ENCODE measurements at places on chromosomes 1 and 21.
A peak's percentile ranks its signal among the peaks of the same experiment; 100 is the strongest.

DNA sequence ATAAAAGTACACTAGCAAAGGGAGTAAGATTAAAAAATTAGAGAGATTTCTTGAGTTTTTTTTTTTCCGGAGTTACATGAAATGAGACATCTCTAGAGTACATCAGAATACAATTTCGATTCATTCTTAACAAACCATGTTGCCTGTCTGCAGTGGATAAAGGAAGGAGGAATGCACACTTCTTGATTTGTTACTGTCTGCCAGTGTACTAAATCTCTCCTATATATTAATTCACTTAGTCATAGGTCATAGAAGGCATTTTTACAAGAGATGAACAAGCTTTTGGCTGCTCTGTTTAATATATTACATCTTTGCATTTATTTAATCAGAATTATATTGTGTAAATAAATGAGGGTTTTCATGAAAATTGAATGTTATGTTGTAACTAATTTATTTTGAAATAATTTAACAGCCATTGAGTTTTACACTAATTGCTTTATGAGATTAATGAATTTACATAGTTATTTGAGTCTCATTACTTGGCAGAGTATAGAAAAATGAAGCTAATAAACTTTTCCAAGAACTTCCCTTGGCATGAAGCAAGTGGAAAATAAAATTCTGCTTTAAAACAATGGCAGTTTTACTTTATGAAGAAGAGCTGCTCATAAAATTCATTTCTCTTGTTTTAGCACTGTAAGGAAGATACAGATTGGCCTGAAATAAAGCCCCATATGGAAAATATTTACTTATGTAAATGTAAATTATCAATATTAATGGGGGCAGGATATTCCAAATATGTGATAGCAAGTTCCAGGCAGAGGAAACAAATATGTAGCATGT lies 1284.7 kb downstream of the BRINP3 start:
- DNase-seq: no peak

GRCh38 chr1:211536606-211537005 lies 42.4 kb downstream of the SLC30A1 start:
- DNase-seq: no peak

- no peak for DNase-seq
Measured at GRCh38 chr1:63936276-63936675, 162.5 kb downstream of the ROR1 start.

DNA sequence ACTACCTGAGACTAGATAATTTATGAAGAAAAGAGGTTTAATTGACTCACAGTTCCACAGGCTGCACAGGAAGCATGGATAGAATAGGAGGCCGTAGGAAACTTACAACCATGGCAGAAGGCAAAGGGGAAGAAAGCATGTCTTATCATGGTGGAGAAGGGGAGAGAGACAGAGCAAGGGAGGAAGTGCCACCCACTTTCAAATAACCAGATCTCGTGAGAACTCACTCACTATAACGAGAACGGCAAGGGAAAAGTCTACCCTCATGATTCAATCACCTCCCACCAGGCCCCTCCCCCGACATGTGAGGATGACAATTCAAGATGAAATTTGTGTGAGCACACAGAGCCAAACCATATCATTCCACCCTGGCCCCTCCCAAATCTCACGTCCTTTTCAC lies 4.7 kb upstream of the C21orf91 start:
- DNase-seq: no peak

DNA sequence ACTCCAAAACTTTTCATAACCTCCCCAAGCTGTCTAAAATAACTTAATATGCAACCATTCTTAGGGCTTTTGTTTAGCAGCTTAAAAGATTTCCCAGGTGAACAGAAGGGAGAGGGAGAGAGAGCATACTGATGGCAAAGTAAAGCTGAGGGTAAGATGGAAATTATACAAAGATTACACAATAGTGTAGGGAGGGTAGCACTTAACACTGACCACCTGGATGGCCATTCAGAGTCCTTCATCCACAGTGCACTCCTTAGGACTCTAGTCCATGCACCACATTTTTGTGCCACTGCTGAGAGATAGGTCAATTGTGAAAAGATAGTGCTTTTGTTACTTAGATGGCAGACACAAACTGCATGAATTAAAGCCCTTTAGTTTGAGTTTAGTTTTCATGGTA lies 574.6 kb downstream of the LMO4 start:
- no peak for DNase-seq

- DNase-seq: no peak
Measured at GRCh38 chr1:210489491-210489890, 160.8 kb downstream of the HHAT start.

GRCh38 chr1:172323686-172324085 lies 96.8 kb upstream of the C1orf105 start:
- DNase-seq: no peak

GRCh38 chr1:95650631-95651030 lies 416.6 kb downstream of the RWDD3 start:
- no peak for DNase-seq

GRCh38 chr1:52523376-52523775 lies 29.5 kb downstream of the TUT4 start:
- no peak for DNase-seq

- DNase-seq: no peak
Measured at GRCh38 chr1:208029381-208030287, 118.7 kb upstream of the CD34 start.

DNA sequence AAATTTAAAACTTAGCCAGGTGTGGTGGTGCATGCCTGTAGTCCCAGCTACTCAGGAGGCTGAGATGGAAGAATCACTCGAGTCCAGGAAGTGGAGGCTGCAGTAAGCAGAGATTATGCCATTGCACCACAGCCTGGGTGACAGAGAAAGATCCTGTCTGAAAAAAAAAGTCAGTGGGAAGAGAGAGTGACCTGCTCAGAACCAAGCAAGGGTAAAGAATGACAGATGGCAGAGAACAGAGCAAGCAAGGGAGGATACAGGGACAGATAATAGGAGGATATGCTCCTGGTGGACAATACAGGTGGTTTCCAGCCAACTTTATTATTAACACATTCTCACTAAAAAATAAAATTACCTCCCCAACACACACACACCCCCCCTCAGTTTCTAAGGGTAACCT lies 4.6 kb upstream of the TMEM51 start:
- DNase-seq: no peak

- DNase-seq: no peak
Measured at GRCh38 chr21:46061518-46061917, 36.4 kb upstream of the COL6A2 start.

- no peak for DNase-seq
Measured at GRCh38 chr1:57832612-57833011, 408.8 kb upstream of the DAB1 start.

DNA sequence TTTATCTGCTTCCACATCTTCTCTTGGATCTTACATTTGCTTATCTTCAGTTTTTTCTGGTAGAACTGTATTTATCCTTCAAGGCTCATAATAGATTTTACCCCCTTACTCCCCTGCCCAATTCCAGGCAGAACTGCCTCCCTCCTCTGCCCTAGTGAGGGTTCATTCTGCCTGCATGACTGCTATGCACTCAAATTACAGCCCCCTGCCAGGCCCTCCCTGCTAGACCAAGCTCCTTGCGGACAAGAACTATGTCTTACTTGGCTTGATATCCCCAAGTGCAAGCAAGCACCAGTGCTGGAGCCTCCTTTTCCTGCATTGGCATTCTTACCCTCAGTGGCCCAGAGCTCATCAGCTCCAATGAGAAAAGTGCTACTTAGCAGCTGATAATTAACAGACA lies 18.1 kb downstream of the MAPKAPK2 start:
- no peak for DNase-seq

GRCh38 chr1:218414060-218414728 lies 69.1 kb downstream of the TGFB2 start:
- DNase-seq: no peak

DNA sequence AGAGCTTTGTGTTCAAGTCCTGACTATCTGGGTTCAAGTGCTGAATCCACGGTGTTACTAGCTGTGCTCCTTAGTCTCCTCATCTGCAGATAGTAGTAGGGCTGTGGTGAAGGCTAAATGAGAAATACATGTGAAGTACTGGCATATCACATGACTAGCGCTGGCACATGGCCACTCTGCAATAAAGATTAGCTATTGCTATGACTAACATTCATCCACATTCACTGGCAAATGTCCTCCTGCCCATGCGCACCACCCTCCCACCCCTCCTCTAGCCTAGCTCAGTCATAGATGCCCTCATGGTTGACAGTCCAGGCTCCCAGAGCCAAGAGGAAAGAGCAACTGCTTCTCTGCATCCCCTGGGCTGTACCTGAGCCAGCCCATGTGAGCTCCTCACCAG lies 8.5 kb upstream of the COL8A2 start:
- DNase-seq: no peak

GRCh38 chr1:24248859-24249258 lies 61.8 kb upstream of the IFNLR1 start:
- no peak for DNase-seq

DNA sequence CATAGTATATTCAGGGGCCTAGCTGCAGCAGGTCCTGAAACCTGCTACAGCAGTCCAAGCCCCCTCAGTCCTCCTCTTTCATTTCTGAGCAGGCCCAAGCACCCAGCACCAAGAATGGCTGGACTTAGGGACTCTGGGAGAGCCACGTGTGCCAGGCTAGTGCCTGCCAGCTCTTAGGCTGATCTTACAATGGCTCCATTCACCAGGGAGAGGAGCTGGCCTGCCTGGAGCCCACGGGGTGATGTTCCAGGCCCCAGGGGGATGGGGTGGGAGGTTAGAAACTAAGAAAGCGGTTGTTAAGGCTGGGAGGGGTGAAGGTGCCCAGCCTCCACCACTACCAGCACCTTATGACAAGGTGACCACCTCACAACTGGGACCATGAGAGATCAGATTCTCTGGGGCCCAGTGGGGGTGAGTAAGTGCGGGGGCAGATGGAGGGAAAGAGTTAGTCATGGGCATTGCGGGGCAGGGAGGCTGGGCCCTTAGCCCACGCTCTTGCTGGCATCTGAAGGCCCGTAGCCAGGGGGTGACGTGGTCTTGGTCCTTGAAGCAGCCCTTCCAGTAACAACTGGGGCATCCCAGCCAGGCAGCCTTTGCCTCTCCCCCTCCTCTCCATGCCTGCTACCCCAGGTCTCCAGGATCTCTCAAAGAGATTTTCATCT lies 30.3 kb upstream of the CLIC4 start:
- DNase-seq: no peak

- no peak for DNase-seq
Measured at GRCh38 chr1:46793126-46793525, 5.7 kb upstream of the CYP4B1 start.

DNA sequence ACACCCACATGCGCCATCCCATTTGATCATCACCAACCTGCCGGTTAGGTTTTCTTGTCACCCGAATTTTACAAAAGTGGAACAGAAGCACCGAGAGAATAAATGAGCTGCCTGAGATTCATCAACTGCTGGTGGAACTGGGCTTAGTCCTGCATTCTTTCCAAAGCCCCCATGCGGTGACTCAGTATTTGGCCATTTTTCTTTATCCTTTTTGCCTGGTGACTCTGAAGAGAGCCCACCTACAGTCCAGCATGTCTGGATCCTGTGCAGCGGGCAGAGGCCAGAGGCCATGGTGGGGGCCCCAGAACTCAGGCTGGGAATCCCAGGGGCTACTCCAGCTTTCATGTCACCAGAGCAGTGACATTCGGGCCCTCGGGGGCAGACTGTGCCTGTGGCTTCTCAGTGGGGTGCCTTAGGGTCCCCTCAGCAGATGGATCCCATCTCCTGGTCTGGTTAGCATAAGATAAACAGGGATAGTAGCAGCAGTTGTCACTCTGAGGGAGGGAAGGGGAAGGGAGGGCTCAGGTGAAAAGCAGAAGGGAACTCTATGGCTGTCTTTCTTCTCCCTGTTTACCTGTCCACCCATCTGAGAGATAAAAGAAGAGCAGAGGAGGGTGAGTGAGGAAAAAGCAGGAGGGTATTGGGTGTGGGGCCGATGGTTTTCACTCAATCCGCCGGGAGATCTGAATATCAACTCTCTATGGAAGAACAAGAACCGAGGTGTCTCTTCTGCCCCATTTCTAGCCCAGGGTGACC lies 63.2 kb downstream of the KIF26B start:
- no peak for DNase-seq

GRCh38 chr1:153395136-153395685 lies 4.3 kb upstream of the S100A8 start:
- no peak for DNase-seq

GRCh38 chr1:47436979-47437446 lies 831 bp upstream of the FOXD2 start:
- DNase-seq: no peak

DNA sequence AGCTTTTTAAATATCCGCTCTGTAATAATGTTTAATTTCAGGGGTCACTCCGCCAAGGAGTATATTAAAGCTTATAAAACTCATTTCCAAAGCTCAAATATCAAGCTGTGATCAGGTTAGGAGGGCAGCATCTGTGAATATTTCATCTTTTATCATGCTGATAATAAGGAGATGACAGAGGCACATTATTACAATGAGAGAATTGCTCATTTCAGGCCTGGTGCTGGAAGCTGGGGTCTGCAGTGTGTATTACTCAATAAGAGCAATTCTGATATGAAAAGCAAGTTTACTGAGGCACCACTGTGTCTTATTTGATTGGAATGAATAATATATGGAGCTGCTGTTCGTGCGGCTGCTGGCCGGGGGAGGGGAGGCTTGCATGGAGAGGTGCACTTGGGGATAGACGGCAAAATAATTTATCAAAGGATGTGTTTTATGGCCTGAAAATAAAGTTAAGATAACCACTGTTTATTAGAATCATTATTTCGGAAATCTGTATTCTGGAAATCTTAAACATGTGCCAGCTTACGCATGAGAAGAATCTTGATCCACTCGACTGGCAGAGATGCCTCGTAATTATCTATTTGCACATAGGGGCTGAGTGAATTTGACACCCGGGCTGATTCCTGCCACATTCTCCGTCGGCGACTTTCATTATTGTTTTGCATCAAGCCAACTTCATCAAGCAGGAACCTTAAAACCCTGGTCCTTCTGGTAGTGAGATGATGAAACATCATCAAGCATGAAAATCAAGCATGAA lies 173.2 kb downstream of the RRAGC start:
- no peak for DNase-seq

GRCh38 chr1:150233359-150234308 lies 2.3 kb downstream of the ANP32E start:
- DNase-seq: peak; percentile 12

DNA sequence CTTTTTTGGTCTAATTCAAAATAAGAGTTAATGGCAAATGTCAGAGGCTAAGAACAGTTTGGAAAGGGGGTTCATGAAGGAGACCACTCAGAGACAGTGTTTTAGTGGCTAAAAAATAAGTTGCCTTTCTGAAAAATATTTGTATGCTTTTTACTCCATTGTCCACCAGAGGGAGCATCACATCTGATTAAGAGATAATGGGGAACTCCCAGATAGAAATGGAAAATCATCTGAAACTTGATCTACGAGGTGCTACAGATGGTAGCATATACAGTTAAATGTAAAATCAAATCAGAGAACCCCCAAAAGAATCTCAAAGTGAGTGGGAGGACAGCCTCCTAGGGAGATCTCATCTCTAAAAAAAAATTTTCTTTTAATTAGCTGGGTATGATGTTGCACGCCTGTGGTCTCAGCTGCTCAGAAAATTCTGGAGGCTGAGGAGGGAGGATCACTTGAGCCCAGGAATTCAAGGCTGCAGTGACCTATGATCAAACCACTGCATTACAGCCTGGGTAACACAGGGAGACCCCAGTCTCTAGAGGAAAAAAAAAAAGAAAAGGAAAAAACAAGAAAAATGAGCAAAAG lies 9.7 kb downstream of the SMYD3 start:
- DNase-seq: no peak
